ENCODE measurements at places on chromosomes 3 and 15. TPM values are rescaled to one million over a fixed set of nuclear protein-coding genes. Genes with fewer than 3 reads are reported as not detected.

RTP3 gene
- total RNA-seq, result not detected

SLC35G2 gene
- 5.7 TPM for total RNA-seq

SLC2A2 gene
- total RNA-seq, result not detected

ENTPD3 gene
- total RNA-seq, result 0.60 TPM

- H3K27me3 ChIP-seq, result no peaks in the 10 kb centered on the region
- DNase-seq, result no peak
These were observed 107.5 kb downstream of the WNT7A start for GRCh38 chr3:13772321-13772745.

DNA sequence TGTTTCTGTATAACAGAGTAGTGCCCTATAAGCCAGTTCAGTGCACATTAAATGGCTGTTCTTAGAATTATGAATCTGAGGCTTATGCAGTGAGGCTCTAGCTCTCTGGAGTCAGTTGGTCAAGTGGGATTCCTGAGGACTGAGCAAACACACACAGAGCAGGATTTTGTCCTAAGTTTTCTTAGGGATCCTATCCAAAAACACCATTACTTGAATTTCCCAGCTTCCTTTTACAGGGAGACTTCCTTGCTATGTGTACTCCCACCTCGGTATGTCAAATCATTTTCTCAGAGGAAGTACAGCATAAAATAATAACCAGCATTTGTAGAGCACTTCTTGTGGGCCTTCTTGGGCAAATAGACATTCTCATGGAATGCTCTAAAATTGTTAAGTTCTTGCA lies 63.1 kb upstream of the GOLGA6B start:
- H3K36me3 ChIP-seq, result no peaks in the 10 kb centered on the region
- H3K4me1 ChIP-seq, result no peaks in the 10 kb centered on the region
- H3K27me3 ChIP-seq, result no peaks in the 10 kb centered on the region
- no peak overlapping the region for H3K4me3 ChIP-seq
- no peak for DNase-seq
- H3K27ac ChIP-seq, result no peak overlapping the region

GRCh38 chr15:59933607-59934006 lies 70.5 kb upstream of the FOXB1 start:
- no peak overlapping the region for H3K4me3 ChIP-seq
- no peaks in the 10 kb centered on the region for H3K36me3 ChIP-seq
- H3K27me3 ChIP-seq, result peaks cover 26% of the 10 kb centered on the region
- no peak overlapping the region for H3K27ac ChIP-seq
- DNase-seq, result no peak

DNA sequence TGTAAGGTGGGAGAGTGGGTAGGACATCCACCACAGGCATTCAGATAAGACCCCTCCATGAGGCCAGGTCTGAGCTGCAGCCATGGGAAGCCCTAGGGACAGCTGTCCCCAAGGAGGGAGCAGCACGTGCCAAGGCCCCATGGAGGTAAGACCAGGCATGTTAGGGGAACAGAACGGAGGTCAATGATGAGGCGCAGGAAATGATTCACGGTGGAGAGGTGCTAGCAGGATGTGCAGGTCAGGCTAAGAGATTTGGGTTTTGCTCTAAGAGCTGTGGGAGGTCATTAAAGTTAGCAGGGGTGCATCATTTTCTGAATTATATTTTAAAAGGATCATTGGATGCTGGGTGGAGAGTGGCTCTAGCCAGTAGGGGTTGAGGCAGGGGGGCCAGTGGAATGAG lies 66.4 kb upstream of the SNRPA1 start:
- H3K27me3 ChIP-seq, result no peaks in the 10 kb centered on the region
- H3K36me3 ChIP-seq, result no peaks in the 10 kb centered on the region
- no peak overlapping the region for H3K4me3 ChIP-seq
- DNase-seq, result no peak
- no peaks in the 10 kb centered on the region for H3K4me1 ChIP-seq

GRCh38 chr15:78993931-78994530 lies 49.2 kb upstream of the CTSH start:
- no peak overlapping the region for H3K4me3 ChIP-seq
- DNase-seq, result no peak
- H3K4me1 ChIP-seq, result peaks cover 1% of the 10 kb centered on the region
- H3K36me3 ChIP-seq, result no peaks in the 10 kb centered on the region

GRCh38 chr15:101369676-101370075 lies 74.6 kb upstream of the SNRPA1 start:
- H3K4me1 ChIP-seq, result peaks cover 33% of the 10 kb centered on the region
- H3K36me3 ChIP-seq, result no peaks in the 10 kb centered on the region
- H3K4me3 ChIP-seq, result no peak overlapping the region
- H3K27me3 ChIP-seq, result no peaks in the 10 kb centered on the region

GRCh38 chr3:100613721-100614390 lies 4.5 kb downstream of the ADGRG7 start:
- DNase-seq, result no peak
- no peak overlapping the region for H3K27ac ChIP-seq
- no peak overlapping the region for H3K4me3 ChIP-seq
- H3K36me3 ChIP-seq, result no peaks in the 10 kb centered on the region
- H3K4me1 ChIP-seq, result no peaks in the 10 kb centered on the region
- no peaks in the 10 kb centered on the region for H3K27me3 ChIP-seq

GRCh38 chr3:56737006-56737405 lies 53.9 kb upstream of the TASOR start:
- H3K27ac ChIP-seq, result no peak overlapping the region
- no peak for DNase-seq
- H3K36me3 ChIP-seq, result peaks cover 9% of the 10 kb centered on the region
- no peak overlapping the region for H3K4me3 ChIP-seq

DNA sequence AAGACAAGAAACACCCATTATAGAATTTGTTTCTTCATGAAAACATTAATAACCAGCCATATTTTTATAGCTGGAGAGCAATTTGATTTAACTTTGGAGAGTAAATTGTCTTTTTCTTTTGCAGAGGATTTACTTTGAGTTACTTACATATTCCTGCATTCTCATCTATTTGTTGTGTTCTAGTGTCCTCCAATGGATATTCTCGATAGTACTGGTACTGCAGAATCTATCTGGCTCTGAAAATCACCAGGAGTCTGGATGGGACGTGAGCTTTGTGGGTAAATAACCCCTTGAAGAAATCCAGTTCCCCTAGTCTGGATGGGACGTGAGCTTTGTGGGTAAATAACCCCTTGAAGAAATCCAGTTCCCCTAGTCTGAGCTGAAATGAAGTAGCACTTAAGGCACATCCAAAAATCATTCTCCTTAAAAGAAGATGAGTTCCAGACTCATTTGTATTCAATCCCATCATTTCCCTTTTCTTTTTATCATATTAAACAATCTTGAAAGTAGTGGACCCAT lies 294.1 kb upstream of the UBE2E2 start:
- no peaks in the 10 kb centered on the region for H3K36me3 ChIP-seq
- no peak overlapping the region for H3K4me3 ChIP-seq
- no peaks in the 10 kb centered on the region for H3K27me3 ChIP-seq
- no peak for DNase-seq
- no peak overlapping the region for H3K27ac ChIP-seq

GRCh38 chr3:105518203-105518602 lies 151.5 kb downstream of the ALCAM start:
- DNase-seq, result no peak
- no peaks in the 10 kb centered on the region for H3K4me1 ChIP-seq
- H3K27ac ChIP-seq, result no peak overlapping the region
- no peaks in the 10 kb centered on the region for H3K27me3 ChIP-seq

All from tibial nerve (tissue), 4 donors.